ENCODE measurements at places on chromosomes 1 and 21.

GRCh38 chr1:206834711-206835110 lies 30.7 kb upstream of the IL20 start:
- peak; percentile 98 for DNase-seq

DNA sequence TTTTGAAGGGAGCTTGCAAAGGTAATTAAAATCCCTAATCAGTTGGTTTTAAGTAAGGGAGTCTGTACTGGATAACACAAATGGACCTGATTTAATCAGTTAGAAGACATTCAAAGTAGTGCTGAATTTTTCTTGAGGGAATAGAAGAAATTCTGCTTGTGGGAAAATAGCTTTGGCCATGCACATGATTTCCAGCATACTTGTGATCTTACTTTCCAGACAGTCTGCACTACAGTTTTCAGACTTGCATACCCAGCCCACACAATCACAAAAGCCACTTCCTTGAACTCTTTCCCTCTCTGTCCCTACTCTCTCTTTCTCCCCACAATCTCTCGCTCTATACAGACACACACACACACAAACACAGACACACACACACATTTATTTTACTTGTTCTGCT lies 852.1 kb downstream of the PLA2G4A start:
- no peak for DNase-seq

DNA sequence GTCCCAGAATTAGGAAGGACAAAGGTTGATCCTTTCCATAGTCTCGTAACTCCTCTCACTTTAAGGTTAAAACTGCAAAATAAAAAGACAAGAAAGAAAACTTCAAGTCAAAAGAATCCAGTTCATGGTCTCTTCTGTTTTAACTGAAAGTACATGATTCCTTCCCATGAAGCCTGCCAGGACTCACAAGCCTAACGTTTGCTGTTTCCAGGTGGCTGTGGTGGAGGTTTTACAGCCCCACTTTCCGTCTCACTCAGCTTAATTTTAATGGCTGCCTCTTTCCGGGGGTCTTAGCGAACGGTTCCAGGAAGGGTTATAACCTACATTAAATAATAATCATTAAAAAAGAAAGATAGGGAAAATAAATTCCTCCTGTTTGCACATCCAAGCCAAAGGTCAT lies 136.8 kb upstream of the SPAG17 start:
- no peak for DNase-seq

- no peak for DNase-seq
These were observed 60.1 kb downstream of the KCNAB2 start for GRCh38 chr1:6105763-6106162.

DNA sequence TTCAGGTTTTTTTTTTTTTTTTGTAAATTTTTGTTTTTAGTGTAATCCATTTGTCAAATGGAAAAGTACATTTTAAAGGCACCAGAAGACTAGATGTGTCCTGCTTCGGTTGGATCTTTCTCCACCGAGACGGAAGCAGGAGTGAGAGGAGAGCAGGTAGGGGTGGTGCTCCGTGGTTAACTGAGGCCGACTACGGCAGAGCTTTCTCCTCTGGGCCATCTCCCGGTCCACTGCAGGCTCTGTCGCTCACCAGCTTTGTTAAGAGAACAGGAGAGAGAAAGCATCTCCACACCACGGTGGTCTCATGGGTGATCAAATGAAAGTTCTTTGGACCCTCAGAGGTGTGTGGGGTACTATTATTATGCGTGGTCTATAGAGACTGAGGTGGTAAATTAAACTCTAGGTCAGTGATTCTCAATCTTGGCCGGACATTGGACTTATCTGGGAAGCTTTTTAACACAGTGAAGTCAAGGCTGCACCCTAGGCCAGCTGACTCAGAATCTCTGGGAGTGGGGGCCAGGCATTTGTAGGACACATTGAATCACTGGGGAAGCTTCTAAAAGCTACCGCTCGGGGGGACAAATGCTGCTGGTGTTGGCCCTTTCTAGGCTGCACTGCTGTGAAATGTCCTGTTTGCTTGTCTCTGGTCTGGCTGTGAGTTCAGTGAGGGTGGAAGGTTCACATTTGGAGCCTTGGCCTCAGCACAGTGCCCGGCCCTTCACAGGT lies 25.0 kb downstream of the ABCA4 start:
- no peak for DNase-seq

DNA sequence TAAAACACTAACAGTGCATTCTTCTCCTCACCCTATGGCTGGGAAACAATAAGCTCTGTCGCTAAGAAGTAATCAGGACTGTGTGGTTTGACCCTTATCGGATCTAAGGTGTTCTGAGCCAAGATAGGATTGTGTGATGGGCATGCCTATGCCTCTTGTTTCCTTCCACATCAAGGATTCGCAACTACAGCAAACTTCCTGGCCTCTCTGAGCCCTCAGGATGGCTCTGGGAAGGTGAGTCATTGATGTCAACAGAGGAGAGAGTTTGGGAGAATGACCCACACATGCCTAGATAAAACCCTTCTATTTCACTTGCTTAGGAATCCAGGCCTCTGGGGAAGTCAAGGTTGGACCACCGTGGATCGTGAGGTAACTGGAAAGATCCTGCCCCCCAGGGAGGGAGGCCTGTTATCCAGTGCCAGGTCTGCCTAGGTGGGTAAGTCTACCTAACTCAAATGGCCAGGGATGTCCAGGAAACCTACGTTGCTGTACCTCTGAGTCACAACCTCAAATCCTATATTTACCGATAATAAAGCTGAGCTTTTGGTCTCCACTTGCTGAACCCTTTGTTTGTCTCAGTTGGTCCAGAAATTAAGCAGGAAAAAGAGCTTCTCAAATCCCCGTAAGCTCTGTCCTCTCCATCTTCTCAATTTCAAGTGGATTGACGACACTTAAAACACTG lies 27.4 kb downstream of the TIAM1 start:
- DNase-seq: no peak

DNA sequence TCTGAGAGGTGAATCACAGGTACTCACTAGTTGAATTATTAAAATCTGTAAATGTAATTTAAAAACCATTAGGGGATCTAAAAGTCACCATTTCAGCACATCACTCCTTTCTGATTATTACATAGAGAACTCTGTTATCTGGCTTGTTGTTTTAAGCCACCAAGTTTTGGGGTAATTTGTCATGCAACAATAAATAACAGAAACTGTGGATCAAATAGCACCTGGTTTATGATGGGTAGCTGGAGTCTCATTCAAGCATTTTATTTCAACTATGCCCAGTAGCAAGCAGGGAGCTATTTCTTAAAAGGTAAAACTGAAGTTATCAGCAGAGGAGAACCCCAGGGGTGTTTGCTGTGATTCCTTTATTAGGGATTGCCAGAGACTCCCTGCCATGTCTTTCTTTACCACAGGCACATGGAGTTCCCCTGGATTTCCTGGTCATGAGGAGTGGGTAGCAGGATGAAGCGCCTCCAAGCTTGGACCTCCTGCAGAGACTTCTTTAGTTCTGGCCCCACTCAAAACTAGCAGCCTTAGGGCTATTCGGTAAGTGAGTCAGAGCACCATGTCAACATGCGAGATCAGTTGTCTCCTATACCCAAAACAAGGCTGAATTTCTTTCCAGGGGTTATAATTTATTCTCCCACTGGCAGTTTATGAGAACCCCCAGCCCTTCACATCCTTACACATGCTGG lies 179.2 kb downstream of the GIPC2 start:
- DNase-seq: no peak

- no peak for DNase-seq
These were observed 7.8 kb downstream of the KCNJ10 start for GRCh38 chr1:160062230-160062532.

DNA sequence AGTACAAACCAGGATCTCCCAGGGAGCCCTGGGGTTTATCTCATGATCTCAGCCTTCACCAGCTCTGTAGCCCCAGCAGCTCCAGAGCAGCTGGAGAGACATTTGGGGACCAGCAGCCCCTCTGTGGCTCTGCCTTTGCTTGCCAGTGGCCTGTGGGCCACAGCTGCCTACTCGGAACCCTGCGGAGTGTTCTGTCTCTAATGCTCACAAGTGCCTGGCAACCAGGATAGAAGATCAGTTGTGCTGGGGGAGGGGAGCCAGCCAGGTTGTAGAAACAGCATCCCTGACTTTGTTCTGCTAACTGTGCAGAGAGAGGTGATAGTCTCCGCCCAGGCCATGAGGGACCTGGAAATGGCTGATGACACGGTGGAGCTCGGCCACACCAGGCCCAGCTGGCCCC lies 50.9 kb upstream of the KCNJ15 start:
- DNase-seq: no peak

- no peak for DNase-seq
These were observed 1.7 kb upstream of the TRIM33 start for GRCh38 chr1:114512595-114513280.

GRCh38 chr1:156025876-156026275 lies 5.1 kb upstream of the SSR2 start:
- DNase-seq: peak; percentile 57

DNA sequence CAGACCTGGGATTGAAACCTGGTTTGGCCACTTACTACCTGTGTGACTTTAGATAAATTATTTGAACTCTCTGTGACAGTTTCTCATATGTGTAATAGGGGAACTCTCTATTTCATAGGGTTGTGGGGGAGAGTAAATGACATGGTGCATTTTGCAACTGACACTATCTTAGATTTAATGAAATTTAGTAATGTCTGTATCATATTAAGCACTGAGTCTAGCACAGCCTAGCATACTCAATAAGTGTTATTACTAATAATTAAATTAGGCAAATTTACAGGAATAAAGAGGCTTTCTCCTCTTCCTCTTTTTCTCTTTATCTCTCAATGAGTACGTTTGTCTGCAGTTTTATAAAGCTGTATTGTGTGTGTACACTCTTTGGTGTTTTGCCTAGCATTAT lies 80.2 kb upstream of the MACF1 start:
- DNase-seq: peak; percentile 25

DNA sequence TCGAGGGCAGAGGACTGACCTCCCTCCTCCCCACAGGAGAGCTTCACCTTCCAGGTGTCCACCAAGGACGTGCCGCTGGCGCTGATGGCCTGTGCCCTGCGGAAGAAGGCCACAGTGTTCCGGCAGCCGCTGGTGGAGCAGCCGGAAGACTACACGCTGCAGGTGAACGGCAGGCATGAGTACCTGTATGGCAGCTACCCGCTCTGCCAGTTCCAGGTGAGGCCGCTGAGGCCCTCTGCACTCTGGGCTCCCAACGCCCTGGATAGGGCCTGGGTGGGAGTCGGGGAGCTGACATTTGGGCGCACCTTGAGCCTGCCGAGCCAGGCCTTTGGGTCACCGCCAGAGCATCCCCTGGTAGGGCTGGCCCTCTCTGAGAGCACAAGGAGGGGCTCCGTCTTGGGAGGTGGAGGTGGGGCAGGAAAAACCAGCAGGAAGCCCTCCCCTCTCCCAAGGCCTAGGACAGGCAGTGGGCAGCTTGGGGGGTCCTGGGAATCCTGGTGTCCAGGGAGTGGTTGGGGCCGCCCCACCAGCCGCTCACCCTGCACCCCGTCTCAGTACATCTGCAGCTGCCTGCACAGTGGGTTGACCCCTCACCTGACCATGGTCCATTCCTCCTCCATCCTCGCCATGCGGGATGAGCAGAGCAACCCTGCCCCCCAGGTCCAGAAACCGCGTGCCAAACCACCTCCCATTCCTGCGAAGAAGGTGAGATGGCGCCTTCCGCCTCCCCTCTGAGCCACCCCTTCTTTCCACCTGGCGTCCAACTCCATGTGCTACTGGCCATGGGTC lies 65.1 kb downstream of the PIK3CD start:
- no peak for DNase-seq

DNA sequence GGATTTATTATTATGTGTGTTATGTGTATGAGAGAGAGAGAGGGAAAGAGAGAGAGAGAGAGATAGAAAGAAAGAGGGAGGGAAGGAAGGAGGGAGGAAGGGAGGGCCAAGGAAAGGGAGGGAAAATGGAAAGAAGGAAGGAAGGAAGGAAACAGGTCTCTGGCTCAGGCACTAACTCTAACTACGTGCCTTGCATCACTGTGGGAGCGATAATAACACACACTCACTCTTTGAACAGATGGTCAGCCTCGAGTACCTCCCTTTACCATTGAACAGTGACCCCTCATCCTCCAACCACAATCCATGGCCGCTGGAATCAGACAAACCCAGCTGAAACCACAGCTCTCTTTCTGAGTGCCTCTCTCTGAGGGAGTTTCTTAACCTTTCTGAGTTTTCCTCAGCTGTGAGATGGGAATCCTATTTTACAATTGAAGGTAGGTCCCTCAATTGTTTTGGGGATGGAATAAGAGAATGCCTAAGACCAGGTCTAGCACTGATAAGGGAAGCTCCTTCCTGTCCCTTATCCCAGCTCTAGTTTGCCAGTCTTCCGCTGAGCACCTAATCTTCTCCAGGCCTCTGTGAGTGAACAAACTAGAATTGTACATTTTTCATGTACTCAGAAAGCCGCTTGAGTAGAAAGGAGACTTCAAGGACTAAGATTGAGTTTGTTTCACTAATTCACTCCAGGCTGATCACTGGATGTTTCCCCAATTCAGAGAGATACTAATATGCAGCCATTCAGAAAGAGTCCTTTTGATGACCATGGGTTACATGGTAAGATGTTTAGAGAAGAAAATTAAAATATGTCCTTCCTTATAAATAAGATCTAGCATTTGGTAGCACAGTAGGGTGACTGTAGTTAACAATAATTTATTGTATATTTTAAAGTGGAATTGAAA lies 62.8 kb downstream of the IRF2BP2 start:
- no peak for DNase-seq

DNA sequence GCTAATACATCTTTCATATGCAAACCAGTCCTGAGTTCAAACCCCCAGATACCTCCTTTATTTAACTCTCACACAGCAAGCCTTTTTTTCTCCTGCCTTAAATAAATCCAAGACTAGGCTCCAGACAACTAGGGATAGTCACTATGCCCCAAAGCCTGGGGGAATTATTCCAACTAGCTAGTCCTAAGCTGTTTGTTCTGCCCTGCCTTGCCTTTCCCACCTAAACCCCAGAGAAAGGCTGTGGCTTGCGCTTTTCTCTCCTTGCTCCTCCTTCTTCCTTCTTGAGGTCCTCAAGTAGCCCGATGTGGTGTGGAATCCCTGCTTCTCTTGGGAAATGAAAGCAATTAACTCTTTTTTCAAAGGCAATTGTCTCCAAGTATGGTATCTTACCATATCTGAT lies 31.8 kb downstream of the C1orf87 start:
- no peak for DNase-seq

- peak; percentile 96 for DNase-seq
These were observed 30.1 kb downstream of the SGIP1 start for GRCh38 chr1:66563941-66564630.

DNA sequence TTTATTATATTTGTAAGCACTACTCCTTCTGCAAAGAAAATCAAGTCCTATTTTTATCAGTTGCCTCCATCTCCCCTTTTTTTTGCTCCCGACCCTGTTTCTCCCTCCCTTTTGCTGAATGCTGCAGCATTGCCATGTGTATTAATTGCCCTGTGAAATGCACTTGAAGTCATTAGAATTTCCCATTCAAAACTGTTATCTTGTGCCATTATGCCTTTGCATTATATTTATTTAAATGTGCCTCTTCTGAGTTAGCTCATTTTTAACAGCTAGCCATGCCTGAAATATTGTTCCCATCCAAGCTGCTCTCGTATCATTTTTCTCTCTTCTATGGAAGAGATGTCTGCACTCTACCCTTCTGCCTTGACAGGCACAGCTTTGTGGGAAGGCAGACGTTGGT lies 404.0 kb upstream of the PLXNA2 start:
- no peak for DNase-seq

- no peak for DNase-seq
These were observed 26.0 kb downstream of the KNCN start for GRCh38 chr1:46525253-46525983.

All from inflammatory macrophage treated with lipopolysaccharide for 4 hours (primary cell).